Stimulated activated CD8-positive, alpha-beta memory T cell treated with anti-CD3 and anti-CD28 coated beads, Interleukin-4, amount 100 ng/mL, for 4 hours (primary cell): ENCODE measurements at places on chromosomes 4 and X.

DNA sequence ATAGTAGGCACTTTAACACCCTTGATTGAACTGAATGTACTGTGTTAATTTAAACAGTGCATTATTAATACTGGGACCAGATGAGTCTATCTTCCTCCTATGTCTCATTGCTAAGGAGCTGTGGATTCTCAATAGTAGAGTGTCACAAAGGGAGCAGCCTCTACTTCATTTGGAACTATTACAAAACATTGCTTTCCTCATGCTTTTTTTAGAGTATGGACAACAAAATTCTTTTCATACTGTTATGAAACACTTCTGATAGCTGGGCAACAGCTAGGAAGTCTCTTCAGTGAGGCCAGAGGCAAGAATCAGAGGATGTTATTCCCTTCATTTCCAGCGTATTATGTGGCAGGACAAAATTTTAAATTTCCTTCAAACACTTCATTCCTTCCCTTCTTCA, 160.8 kb downstream of the FBXO8 start:
- DNase-seq: no peak

GRCh38 chr4:11954093-11954492, 525.4 kb upstream of the HS3ST1 start:
- DNase-seq: no peak

- DNase-seq: no peak
Measured at GRCh38 chr4:29549342-29549741, 1170.8 kb upstream of the PCDH7 start.

GRCh38 chr4:7802093-7802726, 137.5 kb downstream of the AFAP1 start:
- DNase-seq: peak; percentile 40

DNA sequence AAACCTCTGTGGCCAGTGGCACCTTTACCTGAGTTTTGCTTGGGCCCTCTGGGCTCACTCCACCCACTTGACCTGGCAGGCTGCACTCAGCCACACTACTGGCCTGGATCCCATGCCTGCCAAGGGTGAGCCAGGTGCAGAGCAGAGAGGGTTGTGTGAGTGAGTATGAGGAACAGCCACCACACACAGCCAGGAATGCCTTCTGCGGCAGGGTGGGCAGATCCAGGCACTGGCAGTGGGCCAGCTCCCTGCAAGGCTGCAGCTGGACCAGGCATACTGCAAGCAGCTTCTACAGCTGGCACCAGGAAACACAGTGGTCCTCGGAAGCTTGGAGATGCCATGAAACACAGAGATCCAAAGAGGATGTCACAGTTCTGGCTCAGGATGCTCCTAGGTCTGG, 570.1 kb upstream of the ACTRT1 start:
- no peak for DNase-seq

DNA sequence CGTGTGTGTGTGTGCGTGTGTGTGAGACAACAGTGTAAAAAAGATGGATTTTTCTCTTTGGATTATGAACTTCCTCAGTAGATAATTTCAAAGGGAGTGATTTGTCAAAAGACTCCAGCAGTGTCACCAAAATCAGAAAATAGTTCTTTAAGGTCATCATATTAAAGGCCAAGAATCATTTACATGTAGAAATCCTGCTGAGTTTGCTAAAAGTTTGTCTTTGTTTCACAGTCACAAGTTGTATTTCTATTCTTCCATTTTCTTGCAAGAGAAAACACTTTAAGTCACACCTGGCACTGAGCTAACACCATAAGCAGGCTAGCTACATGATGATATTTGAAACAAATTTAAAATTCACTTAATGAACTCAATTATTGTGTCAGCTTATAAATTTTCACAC, 222.7 kb downstream of the PACRGL start:
- no peak for DNase-seq

DNA sequence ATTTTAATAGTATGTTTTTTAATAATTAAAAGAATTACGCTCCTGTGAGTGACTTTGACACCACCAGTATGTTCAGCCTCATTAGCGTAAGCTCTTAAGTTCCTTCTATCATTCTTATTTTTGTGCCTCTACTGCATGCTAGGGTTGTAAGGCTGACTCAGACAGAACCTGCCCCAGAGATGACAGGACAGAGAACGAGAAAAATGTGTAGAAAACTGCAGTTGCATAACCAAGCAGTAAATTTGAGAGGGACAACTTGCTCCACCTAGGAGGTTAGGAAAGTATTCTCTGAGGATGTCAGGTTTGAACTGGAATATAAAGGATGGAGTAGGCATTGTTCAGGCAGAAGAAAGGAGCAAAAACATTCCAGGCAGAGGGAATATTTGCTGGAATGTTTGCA, 98.7 kb downstream of the NFKB1 start:
- no peak for DNase-seq

GRCh38 chr4:113444386-113444785, 317.2 kb downstream of the CAMK2D start:
- no peak for DNase-seq

GRCh38 chr4:123976285-123976684, 579.7 kb downstream of the SPRY1 start:
- no peak for DNase-seq

- DNase-seq: no peak
Measured at GRCh38 chr4:159577241-159577640, 474.4 kb downstream of the RAPGEF2 start.

- DNase-seq: no peak
Measured at GRCh38 chr4:139523076-139523475, 32.9 kb downstream of the SETD7 start.

- no peak for DNase-seq
Measured at GRCh38 chrX:33109858-33110257, 101.5 kb downstream of the DMD start.

DNA sequence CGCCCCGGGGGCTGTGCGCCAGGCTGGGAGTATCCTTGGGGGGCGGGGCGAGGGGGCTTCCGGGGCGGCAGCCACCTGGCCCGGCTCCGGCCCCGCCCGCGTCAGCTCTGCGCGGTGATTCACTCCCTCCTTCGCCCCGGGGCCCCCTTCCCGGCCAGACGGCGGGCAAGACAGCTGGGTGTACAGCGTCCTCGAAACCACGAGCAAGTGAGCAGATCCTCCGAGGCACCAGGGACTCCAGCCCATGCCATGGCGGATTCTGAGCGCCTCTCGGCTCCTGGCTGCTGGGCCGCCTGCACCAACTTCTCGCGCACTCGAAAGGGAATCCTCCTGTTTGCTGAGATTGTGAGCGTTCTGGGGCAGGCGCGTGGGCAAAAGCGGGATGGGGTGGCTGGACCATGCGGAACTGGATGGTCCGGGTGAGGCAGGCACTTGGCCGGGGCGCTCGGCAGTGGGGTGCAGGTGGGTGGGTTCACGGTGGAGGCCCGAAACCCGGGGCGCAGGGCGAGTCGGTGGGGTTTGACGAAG, at the start of gene PLP2:
PLP2 (plus strand) TSS at position 147 of the 528 bp plus-strand sequence; CDS start at position 250, 103 bp downstream.
- peak; percentile 65 for DNase-seq

GRCh38 chr4:82090717-82091116, 283.1 kb downstream of the HNRNPD start:
- DNase-seq: no peak

DNA sequence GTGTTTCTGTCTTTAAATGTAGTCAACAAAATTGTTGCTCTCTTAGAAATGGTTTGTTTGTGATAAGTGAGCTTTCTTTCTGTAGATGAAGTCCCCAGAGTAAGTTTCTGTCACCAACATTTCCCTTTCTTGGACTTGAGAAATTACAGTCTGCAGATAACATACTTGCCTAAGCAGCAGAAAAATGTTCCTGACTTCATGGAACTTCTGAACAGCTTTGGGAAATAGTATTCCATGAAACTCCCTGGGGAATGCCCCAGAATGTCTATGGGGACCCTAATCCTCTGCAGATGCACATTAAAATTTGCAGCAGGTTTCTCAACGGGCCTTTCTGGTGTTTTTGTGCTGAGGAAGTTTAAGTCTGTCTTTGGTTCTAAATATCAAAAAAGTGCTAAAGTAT, 38.6 kb upstream of the NEIL3 start:
- no peak for DNase-seq

- no peak for DNase-seq
Measured at GRCh38 chr4:88953400-88953799, 103.6 kb downstream of the FAM13A start.

DNA sequence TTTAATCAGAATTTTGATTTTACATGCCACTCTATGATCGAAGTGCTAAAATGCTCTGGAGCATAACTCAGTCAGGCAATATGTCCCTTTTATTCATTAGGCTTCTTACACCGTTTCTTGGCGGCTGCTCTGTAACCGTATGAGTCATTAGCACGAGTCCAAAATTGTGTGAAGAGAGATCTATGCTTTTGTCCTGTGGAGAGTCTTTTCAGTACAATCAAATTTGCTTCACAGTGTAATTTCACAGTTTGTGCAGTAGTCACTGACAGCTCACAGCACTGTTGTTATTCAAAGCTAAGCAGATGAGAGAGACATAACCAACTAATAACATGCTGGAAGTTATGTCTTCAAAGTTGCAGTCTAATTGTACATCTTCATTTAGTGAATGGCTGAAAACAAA, 167.8 kb downstream of the PCDH10 start:
- DNase-seq: no peak

GRCh38 chr4:138053641-138054301, 188.4 kb downstream of the SLC7A11 start:
- no peak for DNase-seq

DNA sequence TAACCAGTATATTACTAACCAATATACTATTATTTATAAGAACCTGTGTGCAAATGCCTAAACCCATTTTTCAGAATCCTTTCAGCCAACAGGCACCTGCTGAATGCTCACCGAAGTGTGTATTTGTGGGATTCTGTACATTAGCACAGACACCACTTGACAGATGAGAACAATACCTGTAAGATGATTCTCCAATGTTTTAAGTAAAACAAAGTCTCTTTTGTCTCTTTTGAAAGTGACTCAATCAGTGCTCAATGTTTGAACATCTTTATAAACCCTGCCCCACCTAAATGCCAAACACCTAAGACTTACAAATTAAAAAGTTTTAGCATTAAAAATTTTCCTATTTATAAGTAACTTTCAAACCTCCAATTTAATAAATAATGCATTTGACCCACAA, 763 bp downstream of the ASB9 start:
- DNase-seq: no peak

DNA sequence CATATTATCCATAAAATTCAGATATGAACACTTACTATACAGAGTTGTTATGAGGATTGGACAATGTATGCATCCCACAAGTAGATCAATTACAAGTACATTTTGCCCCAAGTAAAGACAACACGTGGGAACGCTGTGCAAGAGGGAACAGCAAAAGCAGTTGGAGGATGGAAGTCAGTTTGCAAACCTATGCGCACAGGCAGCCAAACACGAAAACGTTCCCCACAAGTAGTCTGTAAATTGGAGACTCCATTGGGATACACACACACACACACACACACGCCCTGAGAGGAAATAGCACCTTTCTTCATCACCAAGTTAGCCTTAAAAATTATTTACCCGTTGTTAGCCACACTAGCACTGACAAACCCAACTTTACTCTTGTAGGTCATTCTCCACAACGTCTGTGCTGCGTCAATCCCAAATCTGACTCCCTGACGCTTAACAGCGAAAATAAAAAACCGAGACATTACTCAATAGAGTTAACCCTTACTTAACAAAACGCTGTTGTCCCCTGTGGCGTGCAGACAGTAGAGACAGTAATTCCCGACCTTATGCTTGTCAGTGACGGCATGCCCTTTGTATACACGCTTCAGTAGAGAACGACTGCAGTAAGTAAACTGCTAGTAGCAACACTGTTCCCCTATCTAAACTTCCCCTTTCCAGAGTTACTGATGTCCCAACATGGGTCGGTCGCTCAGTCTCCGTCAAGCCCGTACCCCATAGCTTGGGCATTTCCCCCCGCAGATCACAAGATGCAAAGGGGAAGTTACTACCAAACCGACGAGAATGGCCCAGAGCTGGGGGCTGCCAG, 730 bp downstream of the MANBA start:
- no peak for DNase-seq

DNA sequence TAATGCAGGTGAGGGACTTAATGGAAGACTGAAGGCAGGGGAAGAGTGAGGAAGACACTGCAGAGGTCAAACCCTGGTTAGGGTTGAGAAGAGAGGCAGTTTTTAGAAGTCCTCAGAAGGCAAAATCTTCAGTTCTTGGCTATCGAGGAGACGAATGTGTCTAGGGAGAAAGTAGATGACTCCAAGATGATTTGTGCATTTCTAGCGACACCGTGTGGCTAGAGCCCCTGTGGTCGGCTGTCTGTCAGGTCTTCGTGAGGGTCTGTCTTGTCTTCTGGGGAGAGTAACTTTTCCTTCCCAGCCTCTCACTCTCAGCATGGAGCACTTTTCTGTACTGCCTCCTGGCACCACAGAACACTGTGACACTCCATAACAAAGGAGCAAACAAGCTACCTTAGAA, 458.1 kb downstream of the STIM2 start:
- no peak for DNase-seq

GRCh38 chr4:1366371-1367229, 19.6 kb downstream of the UVSSA start:
- DNase-seq: no peak

GRCh38 chr4:10490996-10491395, 33.8 kb upstream of the ZNF518B start:
- no peak for DNase-seq
